ENCODE measurements at places on chromosomes 6 and 20. TPM values are rescaled to one million over a fixed set of nuclear protein-coding genes. Genes with fewer than 3 reads are reported as not detected.

DNA sequence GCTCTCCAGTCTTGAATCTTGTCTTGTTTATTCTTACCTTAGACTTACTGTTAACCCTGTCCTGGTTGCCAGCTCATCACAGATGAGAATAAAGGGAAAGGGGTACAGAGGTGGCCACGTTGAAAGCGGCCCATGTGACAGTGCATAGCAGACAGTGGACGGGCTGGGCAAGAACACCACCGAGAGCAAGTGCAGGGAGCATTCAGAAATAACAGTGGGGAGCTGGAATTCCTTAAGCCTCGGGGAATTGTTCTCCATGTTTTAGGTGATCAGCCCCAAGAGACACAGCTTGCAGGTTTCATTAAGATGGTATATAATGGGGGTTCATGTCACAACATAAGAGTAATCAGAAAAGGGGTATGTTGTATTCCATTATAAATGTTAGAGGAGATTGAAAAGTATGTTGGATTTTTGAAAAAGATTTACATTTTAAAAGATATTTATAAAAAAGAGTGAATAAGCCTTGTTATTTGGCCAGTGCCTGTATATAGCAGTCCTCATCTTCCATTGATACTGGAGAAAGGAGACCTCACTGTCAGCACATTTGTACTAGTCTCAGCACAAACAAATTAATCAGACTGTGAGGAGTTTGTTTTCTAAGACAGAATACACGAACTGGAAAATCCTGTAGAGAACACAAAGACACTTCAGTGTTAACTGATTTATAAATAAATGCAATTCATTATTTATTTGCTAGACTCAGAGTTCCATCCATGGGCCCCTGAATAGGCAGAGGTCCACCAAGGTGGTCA lies 35.4 kb downstream of the VAPB start:
- no peak for DNase-seq

- DNase-seq = no peak
These were observed 19.0 kb upstream of the KIFC1 start for GRCh38 chr6:33372526-33373123.

GRCh38 chr6:142731611-142732010 lies 213.4 kb downstream of the HIVEP2 start:
- DNase-seq = no peak

DNA sequence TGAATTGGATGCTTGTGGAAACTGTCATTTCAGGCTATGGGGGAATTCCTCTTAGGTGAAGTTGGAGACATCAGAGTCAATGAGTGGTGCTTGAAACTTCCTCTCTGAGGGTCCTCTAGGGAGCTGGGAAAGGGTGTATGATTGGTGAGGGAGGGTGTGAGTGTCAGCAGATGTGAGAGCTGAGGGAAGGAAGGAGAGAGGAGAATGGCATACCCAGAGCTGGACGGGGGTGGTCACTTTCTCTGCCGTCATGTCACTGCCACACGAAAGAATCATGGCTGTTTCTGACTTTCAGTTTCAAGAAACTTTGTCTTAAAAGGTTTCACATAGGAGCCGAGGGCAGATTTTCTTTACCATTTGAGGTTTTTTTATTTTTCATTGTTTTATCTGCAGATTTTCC lies 50.3 kb downstream of the DEK start:
- DNase-seq = no peak

GRCh38 chr6:4786996-4787395 lies 10.8 kb downstream of the CDYL start:
- no peak for DNase-seq

- DNase-seq = no peak
These were observed 76.9 kb downstream of the CD24 start for GRCh38 chr6:106897580-106897979.

DNA sequence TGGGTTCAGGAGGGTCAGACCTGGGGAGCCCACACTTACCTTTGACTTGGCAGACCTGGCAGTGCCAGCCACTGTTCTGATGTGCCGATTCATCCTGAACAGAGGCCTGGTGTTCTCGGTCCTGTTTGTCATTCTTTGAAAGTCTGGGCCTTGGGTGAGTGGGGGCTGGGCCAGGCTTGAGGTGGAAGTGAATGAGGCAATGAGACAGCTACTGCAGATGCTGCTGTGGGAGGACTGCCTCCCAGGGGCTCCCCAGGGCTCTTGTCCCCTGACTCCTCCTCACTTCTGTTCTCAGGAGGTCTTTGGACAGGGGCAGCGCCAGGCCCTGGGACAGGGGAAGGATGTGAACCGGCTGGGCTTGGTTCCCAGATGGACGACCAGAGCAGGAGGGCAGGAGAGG lies 5.6 kb upstream of the TREML4 start:
- DNase-seq = no peak

DNA sequence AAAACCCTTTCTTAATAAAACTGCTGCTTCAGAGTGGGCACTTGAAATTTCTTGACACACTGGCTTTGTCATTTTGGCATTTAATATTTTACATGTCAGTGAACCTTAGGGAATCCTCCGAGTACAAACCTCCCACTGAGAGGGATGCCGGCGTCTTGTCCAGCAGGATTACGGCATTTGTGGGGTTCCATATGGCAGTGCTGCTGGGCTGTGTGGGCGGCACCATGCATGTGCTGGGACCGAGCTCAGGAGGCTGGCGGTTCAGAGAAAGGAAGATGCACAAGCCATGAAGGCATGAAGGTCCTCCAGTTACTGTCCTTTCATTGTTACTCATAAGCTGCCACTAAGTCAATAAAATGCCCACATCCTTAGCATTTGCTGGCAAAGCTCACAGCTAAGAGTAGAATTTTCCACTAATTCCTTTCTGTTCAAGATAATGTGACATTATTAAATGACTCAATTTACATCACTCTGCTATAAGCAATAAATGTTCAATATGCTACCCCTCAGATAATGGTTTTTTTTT lies 61.4 kb downstream of the LY86 start:
- no peak for DNase-seq

DNA sequence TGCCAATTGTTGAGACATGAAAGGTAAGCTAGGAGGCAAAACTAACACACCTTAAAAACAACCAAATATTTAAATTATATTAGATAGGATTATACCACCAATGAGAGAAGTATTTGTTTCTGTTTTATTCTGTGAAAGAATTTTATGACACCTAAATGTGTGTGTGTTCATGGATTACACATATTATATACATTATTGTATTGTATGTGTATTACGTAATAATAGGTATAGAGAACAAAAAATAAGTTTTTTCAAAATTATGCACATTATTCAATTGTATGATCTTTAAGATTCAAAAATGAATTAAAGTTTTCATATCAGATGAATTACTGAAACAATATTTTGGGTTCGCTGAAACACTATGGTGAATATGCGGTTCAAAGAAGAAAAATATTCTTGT lies 84.3 kb upstream of the FABP7 start:
- DNase-seq = no peak

GRCh38 chr20:2799688-2800520 lies 523 bp downstream of the CPXM1 start:
- peak; percentile 56 for DNase-seq

- DNase-seq = no peak
These were observed 537.4 kb downstream of the PTPRT start for GRCh38 chr20:42652266-42652665.

DNA sequence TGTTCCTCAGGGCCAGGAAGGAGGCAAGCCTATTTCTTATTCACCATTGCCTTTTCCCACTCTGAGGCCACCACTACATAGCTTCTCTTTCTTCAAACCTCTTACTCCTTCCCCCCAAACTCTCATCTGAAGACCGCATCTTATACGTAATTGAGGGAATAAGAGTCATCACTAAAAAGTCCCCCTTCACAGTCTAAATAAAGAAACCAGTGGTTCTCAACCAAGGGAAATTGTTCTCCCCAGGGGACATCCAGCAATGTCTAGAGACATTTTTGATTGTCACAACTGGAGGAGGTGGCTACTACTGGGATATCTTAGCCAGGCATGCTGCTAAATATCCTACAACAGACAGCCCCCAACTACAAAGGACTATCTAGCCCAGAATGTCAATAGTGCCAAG lies 327.6 kb upstream of the CNR1 start:
- DNase-seq = no peak

- DNase-seq = no peak
These were observed 23.6 kb upstream of the WFDC2 start for GRCh38 chr20:45445805-45446562.

DNA sequence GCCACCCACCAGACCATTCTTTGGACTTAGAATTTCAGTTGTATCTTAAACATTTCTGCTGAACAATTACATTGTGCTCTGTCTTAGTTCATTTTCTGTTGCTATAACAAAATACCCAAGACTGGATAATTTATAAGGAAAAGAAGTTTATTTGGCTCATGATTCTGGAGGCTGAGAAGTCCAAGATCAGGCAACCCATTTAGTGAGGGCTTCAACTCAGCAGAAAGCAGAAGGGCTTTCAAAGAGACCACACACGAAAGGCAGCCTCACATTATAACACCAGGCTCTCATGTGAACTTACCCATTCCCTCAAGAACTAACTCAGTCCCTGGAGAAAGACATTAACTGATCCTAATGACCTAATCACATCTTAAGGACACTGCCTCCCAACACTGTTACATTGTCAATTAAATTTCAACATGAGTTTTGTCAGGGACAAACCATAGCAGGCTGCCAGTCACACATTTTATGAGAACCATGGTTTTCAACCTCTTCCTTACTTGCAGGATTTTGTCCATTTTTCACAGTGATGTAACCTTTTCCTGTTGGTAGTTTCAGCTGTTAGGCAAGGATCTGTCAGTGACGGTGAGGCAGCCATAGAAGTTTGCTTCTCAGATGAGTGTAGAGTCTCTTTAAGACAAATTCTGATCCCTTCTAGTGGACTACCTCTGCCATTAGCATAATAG lies 399.6 kb upstream of the SOX4 start:
- DNase-seq = no peak

DNA sequence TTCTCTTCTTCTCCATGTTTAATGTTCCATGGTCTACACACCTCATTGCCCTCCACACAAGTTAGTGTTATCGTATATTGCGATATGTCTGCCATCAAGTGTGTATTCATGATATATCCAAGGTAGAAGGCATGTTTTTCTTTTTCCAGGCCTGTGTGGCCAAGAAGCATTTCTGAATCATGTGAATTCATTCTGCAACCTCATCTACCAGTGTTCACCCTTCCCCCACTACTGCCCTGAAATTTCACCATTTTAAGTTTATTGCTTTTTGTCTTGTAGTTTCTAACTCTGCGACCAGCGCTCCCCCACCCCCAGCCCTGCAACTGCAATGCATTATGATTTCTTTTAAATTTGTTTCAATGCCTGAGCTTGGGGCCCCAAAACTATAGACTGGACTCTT lies 618.0 kb upstream of the FLRT3 start:
- DNase-seq = no peak

DNA sequence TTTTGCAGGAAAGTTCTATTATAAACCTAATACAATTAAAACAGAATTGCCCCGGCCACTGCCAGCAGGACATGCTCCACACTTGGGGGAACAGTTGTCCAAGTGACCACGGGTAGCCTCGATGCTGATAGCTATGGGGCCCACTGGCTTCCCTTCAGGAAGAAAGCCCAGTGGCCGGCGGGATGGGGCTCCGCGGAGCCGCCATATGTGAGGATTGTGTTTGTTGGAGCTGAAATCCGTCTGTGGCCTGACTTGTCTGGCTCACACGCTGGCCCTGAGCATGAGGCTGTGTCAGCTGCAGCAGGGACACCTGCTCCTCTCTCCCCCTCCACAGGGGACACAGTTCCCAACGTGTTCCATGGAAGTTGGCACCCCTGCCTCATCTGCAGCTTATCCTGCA lies 46.6 kb downstream of the ZNF831 start:
- DNase-seq = no peak

DNA sequence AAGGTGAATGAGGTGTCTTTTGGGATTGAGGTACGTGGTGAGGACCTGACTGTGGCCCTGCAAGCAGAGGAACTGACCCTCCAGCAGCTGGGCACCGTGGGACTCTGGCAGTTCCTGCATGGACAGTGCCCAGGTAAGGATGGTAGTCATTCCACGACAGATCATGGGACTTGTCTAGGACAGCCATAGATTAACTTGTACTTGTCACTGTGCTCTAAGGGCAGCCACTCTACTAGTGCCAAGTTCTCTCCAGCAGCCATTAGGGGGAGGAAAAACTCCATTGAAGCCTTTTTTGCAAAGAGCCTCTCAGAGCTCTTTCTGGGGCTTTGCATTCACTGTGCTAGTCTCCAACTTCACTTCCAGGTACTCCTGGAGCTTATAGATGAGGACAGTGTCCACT lies 20.4 kb downstream of the TAF11 start:
- no peak for DNase-seq

DNA sequence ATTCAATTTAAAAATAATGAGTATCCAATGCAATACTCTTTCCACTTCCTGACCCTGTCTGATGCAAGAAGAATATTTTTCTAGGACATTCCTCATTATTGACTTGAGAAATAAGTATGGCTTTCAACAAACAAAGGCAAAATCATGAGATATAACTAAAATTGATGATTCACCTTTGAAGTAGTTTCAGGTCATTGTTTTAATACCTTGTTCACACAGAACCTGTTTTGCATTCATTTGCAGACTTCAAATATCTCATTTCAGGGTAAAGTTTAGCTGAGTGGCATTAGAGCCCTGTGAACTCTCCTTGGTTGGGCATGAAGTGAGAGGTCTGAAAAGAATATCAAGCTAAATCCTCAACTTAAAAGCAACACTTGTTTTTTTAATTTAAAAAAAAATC lies 309.2 kb downstream of the NRN1 start:
- DNase-seq = no peak

DNA sequence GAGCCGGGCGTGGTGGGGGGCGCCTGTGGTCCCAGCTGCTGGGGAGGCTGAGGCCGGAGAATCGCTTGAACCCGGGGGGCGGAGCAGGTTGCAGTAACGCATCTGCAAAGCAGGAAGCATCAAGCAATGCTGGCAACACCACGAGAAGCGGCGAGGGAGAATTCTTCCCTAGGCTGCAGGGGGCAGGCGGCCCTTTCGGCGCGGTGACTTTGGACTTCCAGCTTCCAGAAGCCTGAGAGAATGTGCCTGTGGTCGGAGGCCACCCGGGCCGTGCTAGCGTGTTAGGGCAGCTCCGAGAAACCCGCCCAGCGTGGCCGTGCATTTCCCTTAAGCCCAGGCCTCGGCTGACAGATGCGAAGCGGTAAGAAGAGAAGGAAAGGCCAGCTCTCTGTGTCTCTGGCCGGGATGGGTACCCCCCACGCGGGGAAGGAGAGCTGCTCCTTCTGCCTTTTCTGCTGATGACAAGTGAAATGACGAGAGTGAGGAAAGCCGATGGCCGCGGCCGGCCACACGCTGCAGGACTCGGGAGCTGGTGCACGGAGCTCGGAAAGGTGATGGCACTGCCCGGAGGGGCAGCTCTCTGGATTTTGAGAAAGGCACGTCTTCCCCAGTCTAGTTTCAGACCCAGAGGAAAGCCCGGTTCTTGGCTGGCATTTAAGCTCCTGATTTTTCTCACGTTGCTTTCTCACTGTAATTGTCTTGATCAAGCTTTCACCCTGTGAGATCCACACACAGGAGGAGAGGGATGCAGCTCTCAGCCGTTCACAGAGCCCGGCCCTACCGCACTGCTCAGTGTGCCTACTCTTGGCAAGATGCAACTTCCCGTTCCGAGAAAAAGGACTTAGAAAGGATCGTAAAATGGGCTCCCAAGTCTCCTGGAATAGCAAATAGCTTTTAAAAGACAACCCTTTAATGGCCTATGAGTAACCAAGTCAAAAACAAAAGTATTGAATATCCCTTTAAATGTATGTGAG lies 68.3 kb upstream of the EXOC2 start:
- no peak for DNase-seq

The GPLD1 gene
- 1.0 TPM for total RNA-seq

The RBM24 gene
- 187 TPM for total RNA-seq

The LKAAEAR1 gene
- not detected for total RNA-seq

The C20orf204 gene
- 0.38 TPM for total RNA-seq
